ENCODE measurements at places on chromosomes 12 and 14. TPM values are rescaled to one million over a fixed set of nuclear protein-coding genes. Genes with fewer than 3 reads are reported as not detected.
A peak's percentile ranks its signal among the peaks of the same experiment; 100 is the strongest.

The PRKD1 gene
- 6.7 TPM for total RNA-seq

The TRHDE gene
- 0.87 TPM for total RNA-seq

The FAM90A1 gene
- not detected for total RNA-seq

The CACNA2D4 gene
- total RNA-seq = 0.26 TPM

The GPR132 gene
- 2.2 TPM for total RNA-seq

The RPL36AL gene
- 166 TPM for total RNA-seq

The GZMB gene
- total RNA-seq = not detected

The CNTN1 gene
- total RNA-seq = 2.1 TPM

The SLC25A47 gene
- total RNA-seq = not detected

The KIF26A gene
- 1.4 TPM for total RNA-seq

The SLC6A13 gene
- 2.6 TPM for total RNA-seq

The SRRM4 gene
- 0.46 TPM for total RNA-seq

The RHEBL1 gene
- 1.9 TPM for total RNA-seq

The AGAP2 gene
- 0.17 TPM for total RNA-seq

The MLXIP gene
- 62.5 TPM for total RNA-seq

DNA sequence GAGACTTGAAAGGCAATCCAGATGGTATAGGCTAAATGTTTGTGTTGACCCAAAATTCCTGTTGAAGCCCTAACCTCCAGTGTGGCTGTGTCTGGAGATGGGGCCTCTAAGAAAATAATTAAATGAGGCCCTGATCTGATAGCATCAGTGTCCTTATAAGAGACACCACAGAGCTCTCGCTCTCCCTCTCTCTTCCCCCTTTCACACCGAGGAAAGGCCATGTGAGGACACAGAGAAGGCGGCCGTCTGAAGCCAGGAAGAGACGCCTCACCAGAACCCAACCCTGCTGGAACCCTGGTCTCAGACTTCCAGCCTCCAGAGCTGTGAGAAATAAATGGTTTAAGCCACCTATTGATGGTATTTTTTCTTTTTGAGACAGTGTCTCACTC is 87.5 kb downstream of the SCARB1 start:
- DNase-seq = no peak

- peak; percentile 3 for DNase-seq
Observed at GRCh38 chr12:60333461-60333860, 737.6 kb downstream of the SLC16A7 start.

DNA sequence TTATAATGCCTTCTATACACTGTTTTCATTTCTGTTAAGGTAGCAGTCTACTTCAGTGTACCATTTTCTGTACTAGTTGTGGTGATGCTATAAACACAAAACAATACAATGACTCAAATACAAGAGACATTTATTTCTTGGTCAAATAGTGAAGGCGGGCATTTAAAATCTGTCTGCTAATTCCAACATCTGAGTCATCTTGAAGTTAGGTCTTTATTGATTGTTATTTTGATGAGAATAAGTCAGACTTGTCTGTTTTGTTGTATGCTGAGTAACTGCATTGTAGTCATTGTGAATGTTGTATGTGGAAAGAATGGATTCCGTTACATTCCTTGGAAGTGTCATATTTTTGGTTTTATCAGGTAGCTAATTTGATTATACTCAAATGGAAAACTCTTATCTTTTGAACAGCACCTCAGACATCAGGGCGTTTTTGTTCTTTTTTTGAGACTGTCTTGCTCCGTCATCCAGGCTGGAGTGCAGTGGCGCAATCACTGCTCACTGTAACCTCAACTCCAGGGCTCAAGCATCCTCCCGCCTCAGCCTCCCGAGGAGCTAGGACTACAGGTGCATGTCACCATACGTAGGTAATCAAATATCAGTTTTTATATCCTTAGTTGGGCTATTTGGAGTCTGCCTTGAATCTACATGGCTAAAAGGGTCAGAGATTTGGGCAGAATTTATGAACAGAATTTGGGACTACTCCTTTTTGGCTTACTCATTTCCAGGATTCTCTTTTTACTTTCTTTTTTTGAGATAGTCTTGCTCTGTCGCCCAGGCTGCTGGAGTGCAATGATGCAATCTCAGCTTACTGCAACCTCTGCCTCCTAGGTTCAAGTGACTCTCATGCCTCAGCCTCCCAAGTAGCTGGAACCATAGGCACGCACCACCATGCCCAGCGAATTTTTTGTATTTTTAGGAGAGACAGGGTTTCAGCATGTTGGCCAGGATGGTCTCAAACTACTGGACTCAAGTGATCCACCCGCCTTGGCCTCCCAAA is 56.8 kb downstream of the PAPLN start:
- DNase-seq = peak; percentile 16

DNA sequence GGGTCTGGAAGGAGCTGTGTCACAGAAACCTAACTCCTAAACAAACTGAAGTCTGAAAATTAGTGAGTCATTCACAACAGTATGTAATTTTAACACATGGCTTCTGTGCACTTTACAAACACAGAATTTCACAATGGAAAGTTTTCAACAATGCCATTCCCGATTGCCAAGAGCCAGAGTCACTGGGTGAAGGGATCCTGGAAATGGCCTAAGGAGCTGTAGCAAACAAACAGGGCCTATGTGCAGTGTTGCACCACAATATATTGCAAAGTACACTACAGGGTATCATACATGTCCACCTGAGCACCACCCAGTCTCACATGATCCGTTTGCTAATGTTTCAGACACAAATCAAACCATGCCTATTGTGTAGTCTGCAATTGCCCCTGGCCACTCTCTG is 184.7 kb upstream of the OTX2 start:
- no peak for DNase-seq

DNA sequence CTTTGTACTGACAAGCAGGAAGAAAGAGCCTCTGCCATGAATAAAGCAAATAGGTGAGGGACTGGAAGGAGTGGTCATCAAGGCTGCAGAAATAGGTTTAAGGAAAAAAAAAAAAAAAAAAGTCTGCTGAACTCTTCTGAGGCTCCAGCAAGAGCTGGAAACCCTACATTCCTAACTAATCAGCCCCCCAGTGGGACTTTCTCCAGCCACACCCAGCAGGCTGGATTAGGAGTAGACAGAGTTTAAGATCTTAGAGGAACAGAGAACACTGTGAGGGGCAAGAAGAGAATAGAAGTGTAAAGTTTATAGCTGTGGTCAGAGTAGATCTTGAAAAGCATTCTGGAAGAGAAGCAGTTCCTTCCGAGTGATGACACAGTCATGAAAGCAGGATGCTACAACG is 66.4 kb downstream of the ATXN2 start:
- no peak for DNase-seq

DNA sequence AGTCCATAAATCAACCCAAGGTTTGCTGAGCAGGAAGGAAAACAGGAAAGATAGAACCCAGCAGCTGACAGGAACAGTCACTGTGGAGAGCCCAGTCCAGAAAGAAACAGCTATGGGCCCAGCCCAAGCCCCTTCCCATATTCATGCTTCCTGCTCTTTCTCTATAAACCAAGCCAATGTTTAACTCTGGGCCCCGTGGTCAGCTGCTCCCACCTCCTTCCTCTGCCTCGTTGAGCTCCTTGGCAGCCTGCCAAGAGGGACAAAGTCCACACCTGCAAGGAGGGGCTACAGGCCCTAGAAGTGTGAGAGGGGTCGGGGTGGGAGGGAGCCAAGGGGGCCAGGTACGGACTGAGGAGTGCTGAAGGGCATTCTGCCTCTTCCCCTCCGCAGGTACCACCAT is 10.0 kb downstream of the SLC6A13 start:
- no peak for DNase-seq

DNA sequence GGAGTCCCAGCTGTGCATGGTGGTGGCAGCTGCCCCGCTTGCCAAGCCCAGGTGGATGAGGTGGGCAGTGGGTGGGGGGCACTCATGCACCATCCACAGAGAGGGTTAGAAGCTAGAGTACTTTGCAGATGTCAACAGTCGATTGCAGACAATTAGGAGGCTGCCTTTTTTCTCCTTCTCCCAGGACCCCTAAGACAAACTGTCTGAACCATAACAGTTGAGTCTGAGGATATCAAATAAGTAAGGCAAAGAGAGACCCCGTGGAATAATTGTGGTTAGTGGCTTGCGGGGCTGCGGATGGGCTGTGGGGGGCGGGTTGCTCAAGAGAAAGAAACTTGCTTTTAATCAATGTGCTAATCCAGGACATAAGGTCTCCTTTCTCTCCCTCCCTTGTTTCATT is 926.2 kb downstream of the VRK1 start:
- no peak for DNase-seq

- no peak for DNase-seq
Observed at GRCh38 chr12:133192847-133193246, 11.6 kb downstream of the ZNF268 start.

DNA sequence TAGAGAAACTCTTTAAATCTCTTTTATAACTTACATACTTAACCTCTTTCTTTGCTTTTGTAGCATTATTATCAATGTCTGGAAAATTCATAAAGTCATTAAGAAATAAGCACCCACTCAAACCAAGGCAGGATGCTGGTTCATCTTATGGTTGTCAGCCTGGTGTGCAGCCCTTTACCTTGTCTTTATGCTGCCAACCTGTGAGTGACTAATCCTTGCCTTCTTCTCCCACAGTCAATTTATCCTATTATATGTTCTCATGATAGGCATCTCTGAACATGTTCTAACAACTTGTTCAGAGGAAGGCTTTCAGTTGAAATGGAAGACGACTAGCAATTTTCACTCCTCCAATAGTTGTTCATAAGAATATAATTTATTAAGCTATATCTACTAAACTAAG is 186.9 kb upstream of the CAND1 start:
- DNase-seq = no peak

DNA sequence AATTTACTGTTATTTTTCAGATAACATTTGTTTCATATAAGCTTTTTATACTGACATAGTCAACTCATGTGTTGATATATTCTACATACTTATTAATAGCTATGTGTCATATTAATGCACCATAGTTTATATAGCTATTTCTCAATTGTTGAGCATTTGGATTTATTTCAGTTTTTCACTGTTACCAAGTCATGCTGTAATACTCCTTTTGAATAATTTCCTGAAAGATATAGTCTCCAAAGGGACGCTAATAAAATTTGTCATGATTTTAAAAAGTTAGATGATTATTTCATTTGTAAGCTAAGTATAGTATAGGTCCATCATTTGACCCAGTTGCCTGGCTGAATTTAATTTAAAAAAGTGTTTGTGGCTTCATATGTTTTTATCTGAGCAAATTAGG is 47.8 kb downstream of the ATL1 start:
- DNase-seq = no peak

DNA sequence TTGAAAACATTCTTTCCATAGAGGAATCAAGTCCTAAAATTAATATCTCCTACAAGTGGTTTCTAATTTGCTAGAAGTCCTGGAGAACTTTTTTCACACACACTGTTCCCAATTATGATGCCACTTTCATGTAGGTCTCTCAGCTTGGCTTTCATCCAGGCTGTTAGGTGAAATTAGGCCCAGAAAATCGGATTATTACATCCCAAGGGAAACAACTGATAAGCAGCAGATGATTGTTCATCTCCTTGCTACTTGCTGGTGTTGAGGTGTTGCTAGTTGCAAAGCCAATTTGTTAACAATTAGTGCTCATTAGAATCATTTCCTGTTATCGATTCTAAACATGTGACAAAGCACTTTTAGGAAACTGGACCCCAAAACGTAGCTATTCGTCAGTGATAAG is 248.0 kb downstream of the PDZRN4 start:
- DNase-seq = no peak

GRCh38 chr12:31521964-31522363 is 69.0 kb downstream of the DENND5B start:
- DNase-seq = no peak

GRCh38 chr12:53174881-53175491 is 5.5 kb upstream of the ZNF740 start:
- peak; percentile 6 for DNase-seq

- DNase-seq = peak; percentile 11
Observed at GRCh38 chr14:48943913-48944312, 642.3 kb downstream of the RPS29 start.

- DNase-seq = no peak
Observed at GRCh38 chr12:48183876-48184548, 568 bp downstream of the CCDC184 start.

DNA sequence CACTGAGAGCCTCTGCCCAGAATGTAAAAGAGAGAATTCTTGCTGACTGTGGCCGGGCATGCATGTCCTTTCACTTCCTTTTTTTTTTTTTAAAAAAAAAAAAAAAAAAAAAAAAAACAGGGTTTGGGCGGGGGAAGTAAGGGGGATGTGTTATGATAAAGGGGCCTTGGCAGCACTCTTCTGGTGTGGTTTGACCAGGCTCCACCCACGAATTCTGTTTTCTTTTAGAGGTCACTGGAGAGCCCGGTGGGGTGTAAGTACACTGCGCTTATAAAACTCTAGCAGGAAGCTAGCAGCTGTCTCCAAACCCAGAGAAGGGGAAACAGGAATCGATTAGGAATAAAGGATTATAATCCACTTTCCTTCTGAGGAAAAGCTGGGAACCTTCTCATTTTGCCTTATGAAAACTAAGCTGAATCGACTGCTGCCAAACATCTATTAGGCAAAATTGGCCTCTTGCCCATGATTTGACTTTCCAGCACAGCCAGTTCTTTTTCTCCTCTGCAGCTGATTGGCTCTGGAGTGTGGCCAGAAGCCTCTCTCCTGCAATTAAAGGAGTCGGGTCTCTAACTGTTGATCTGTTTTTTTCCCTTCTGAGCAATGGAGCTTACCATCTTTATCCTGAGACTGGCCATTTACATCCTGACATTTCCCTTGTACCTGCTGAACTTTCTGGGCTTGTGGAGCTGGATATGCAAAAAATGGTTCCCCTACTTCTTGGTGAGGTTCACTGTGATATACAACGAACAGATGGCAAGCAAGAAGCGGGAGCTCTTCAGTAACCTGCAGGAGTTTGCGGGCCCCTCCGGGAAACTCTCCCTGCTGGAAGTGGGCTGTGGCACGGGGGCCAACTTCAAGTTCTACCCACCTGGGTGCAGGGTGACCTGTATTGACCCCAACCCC is 27.7 kb upstream of the HIGD1C start:
- DNase-seq = peak; percentile 88

DNA sequence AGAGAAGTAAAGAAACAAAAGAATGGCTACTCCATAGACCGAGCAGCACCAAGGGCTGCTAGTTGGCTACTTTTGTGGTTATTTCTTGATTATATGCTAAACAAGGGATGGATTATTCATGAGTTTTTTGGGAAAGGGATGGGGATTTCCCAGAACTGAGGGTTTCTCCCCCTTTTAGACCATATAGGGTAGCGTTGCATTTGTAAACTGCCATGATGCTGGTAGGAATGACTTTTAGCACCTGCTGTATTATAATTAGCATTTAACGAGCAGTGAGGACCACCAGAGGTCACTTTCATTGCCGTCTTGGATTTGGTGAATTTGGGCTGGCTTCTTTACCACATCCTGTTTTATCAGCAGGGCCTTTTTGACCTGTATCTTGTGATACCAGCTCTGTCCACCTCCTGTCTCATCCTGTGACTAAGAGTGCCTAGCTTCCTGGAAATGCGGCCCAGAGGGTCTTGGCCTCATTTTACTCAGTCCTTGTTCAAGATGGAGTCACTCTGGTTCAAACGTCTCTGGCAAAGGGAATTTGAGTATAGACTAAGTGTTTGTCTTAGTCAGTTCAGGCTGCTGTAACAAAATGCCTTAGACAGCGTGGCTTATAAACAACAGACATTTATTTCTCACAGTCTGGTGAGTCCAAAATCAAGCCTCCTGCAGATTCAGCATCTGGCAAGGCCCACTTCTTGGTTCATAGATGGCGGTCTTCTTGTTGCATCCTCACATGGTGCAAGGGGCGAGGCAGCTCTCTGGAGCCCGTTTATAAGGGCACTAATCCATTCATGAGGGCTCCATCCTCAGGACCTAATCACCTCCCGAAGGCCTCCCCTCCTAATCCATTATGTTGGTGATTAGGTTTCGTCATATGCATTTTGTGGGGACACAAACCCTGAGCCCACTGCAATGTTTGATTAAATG is 348.3 kb upstream of the SFSWAP start:
- no peak for DNase-seq

Measured in astrocyte (in vitro differentiated cells and primary cell).